ENCODE measurements at places on chromosomes 4 and X. TPM values are rescaled to one million over a fixed set of nuclear protein-coding genes. Genes with fewer than 3 reads are reported as not detected.

DNA sequence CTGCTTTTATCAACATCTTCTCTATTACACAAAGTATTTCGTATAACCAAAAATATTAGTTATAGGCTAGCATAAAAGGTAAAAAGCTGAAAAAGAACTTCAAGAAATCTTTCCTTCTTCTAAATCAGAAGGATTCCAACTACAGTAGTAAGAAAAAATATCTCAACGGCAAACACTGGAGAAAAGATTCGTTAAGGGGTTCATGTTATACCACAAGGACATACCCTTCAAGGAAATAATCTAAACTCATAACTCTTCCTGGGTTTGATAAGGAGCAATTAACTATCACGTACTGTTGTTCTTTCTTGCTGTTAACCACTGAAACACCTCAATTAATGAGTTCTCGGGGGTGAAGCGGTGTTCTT is 1.5 kb downstream of the SMIM14 start:
- DNase-seq = no peak

DNA sequence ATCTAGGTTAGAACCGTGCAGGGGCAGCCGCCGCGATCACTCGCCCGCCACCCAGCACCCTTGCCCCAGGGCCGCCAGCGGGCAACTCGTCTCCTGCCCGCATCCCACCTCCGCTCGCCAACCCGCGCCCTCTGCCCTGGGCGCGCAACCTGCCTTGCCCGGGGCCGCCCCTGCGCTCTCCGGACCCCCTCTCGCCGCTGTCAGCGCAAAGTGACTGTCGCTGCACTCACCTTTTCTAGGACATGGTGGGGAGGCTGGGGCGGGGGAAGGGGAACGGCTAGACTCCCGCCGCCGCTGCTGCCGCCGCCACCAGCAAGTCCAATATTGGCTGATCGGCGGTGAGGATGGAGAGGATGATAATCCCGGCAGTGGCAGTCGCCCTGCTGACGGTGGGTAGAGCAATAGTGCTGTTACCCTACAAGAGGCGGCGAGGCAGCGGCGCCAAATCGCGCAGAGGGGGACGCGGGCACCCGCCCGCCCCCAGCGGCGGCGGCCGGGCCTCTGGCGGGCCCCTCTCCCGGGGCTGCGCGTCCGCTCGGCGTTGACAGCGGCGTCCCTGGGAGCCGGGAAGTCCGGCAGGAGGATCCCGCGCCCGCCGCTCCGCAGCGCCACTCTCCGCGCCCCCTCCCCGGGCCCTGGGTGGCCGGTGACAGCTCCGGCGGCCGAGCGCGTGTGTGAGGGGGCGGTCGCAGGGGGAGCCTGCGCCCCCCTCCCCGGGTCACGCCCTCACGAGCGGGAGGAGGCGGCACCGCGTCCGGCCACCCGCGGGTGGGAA is 2.3 kb upstream of the NR3C2 start:
- peak; percentile 72 for DNase-seq

- no peak for DNase-seq
Measured at GRCh38 chrX:10676235-10676957, 56.0 kb upstream of the MID1 start.

DNA sequence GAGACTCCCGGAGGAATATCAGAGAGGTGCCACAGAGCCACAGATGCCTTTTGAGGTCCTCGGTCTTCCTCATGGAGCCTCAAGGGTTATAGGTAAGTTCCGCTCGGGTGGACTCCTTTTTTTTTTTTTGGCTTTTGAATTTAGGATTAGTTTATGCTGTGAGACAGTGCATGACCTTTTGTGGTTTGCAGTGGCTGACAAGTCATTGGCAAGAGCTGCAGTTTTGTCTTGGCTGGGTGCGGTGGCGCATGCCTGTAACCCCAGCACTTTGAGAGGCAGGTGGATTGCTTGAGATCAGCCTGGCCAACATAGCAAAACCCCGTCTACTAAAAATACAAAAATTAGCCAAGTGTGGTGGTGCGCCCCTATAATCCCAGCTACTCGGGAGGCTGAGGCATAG is 4.5 kb upstream of the GRSF1 start:
- DNase-seq = no peak

DNA sequence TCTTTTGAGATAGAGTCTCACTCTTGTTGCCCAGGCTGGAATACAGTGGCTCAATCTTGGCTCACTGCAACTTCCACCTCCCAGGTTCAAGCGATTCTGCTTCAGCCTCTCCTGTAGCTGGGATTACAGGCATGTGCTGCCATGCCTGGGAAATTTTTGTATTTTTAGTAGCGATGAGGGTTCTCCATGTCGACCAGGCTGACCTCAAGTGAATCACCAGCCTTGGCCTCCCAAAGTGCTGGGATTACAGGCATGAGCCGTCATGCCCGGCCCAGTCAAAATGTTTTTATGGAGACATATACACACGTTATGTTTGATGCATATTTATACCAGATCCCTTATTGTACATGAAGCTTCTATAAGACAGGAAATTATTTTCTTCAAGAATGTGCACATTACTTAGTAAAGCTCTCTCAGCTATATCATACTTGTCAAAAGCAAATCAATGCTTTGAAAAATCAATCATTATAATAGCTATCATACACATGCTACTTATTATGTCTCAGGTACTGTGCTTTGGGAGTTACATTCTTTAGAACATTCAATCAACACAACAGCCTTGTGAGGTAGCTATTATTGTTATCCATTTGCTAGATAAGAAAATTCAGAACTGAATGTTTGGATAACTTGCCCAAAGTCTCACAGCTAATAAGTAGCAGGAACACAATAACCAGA is 269.2 kb downstream of the FSTL5 start:
- DNase-seq = no peak

DNA sequence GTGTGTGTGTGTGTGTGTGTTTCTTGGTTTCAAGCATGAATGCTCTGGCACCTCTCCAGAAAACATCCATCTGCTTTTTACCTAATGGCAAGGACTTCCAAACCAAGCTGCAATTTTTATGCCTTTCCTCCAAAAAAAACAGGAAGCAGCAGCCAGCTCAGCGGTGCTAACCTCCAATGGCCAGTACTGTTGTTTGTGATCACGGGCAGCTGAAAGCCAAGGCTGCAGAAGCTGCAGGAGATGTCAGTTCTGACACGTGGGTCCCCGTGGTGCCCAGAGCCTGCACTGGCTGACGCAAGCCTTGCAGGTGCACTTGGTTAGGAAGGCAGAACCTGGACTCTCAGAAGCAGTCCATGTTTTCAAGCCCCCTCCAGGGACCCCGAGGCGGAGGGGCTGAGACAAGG is 313.6 kb upstream of the DDX53 start:
- no peak for DNase-seq

GRCh38 chrX:38868941-38869401 is 67.7 kb downstream of the MID1IP1 start:
- no peak for DNase-seq

GRCh38 chr4:56115898-56116297 is 167.2 kb downstream of the CEP135 start:
- DNase-seq = no peak

DNA sequence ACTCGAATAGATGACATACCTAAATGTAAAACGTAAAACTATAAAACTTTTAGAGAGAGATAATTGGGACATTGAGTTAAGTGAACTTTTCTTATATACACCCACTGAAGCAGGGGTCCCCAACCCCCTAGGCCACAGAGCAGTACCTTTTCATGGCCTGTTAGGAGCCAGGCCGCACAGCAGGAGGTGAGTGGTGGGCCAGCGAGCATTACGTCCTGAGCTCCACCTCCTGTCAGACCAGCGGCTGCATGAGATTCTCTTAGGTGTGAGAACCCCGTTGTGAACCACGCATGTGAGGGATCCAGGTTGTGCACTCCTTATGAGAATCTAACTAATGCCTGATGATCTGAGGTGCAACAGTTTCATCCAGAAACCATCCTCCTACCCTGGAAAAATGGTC is 114.8 kb downstream of the HMX1 start:
- peak; percentile 12 for DNase-seq

DNA sequence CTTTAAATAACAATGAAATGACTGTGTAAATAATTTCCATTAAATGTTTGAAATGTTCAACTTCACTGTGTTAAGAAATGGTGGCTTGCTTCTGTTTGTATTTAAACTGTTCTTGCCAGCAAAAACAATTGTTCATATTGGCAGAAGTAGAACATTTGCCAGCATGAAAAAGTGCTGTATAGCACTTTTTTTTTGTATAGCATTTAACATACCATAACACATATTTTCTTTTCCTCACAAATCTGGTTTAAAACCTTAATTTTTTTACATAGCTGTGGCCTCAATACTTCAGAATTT is 94.1 kb downstream of the COX18 start:
- DNase-seq = no peak

DNA sequence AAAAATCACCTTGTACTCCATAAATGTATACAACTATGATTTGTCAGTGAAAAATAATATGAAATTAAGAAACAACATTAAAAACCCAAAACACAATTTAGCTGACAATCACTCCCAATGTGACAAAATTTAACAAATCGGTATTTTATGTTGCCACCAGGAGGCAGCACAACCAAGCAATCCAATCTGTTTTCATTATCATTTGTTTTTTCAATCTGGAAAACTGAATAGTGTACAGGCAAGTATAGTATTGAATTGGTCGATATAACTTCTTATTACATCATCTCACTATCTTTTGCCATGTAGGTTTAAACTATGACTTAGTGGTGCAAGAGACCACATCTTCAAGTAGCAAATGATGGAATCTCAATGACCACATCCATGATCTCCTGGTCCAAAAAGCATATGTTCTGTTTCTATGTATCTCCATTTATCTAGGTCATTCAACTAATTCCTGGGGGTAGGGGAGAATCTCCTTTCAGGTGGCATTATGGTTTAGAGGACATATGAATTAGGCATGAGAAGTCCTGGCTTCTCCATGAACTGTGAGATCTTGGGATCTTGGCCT is 112.9 kb upstream of the AGA start:
- DNase-seq = peak; percentile 63

GRCh38 chr4:26218677-26219605 is 101.9 kb upstream of the RBPJ start:
- DNase-seq = no peak

DNA sequence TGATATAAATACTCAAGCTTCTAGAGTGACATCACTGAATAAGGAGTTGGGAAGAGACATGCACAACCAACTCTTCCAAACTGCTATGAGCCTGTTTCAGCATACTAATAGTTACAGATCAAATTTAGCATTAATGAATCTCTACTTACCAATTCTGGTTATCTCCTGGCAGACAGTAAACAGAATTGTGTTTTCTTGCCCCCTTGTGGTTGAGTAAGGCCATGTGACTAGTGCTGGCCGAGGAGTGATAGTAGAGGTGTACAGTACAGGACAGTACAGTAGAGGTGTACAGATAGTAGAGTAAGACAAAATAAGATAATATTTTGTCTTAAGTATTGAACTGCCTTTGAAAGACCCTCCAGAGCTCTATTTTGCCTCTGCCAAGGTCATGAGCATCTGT is 681.4 kb downstream of the GABRG1 start:
- no peak for DNase-seq

DNA sequence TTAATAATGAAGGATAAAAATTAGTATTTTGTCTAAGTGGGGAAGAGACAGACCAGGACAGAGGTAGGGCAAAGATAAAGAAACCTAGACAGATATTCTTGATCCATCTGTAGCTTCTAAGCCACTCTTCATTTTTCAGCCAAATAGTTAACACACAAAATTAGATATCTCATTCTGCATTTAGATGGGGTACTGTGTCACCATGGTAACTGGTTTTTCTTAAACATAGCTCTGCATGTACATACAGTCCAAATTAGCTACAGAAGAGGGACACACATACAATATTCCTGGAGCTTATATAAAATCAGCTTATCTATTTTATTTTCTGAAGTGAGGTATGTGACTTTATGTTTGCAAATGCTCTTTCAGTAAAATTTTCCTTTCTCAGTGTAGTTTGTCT is 393.7 kb downstream of the PPP3CA start:
- DNase-seq = no peak

DNA sequence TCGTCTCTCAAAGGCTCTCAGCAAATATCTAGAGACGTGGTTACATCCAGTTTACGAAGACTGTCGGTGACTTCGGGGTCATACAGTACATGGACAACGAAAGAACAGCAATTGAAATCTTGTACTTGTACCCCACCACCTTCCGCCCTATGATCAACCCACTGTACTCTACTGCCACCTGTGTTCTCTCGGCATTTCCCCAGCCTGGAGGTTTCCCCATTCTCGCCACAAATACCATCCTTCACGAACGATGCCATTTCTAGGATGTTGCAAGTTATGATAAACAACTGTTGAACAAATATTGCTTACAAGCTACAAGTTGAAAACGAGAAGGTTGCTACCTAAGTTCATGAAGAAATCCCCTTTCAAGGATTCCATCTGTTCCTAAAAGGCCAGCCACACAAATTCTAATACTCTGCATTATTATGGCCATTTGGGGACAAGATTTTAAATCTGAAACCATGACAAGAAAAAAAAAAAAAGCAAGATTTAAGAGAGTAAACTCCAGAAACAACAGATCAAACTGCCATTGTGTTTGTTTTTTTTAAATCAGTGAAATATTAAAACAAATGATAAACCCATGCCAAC is 1.6 kb downstream of the APBB2 start:
- DNase-seq = no peak

DNA sequence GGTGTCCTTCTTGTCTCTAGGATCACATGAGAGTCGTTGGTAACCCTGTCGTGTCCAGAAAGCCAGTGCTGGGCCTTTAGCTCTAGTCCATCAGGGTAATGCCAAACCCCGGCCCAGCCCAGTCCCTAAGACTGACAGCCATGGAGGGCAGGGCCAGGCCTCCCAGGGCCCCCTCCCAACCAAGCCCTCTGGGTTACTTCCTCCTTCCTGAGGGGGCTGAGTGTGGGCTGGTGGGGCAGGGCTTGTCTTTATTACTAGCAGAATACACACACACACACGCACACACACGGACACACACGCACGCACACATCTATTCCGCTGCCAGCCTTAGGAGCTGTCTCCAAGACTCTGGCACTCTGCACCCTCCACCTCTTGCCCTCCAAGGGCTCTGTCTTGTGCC is 35.6 kb upstream of the CDKN2AIP start:
- peak; percentile 93 for DNase-seq

DNA sequence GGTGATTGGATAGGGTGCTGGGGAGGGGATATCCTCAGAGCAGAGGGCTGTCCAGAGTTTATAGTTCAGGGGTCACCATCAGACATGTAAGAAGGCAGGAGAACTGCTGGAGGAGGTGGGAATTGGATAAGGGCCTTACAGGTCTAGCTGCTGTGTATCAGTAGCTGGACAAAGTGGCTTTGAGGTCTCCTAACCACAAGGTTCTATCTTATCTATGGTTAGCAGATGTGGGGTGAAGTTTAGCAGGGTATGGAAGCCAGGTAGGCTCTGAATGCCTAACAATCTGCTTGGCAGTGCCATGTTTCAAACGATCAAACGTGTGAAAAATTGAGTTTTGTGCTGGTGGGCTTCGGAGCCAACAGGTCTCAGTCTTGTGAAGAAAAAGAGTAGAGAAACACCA is 32.1 kb upstream of the MAGEA8 start:
- no peak for DNase-seq

The NR3C2 gene
- total RNA-seq = 86.5 TPM

The GPR82 gene
- 1.3 TPM for total RNA-seq

The CTAG2 gene
- not detected for total RNA-seq

The HSD17B13 gene
- 0.36 TPM for total RNA-seq

The GAGE12E gene
- total RNA-seq = not detected

The KLB gene
- 0.44 TPM for total RNA-seq
